ENCODE measurements at places on chromosomes 16 and 17. TPM values are rescaled to one million over a fixed set of nuclear protein-coding genes. Genes with fewer than 3 reads are reported as not detected.

Gene TP53TG3C
- not detected for total RNA-seq

- no peak for DNase-seq
These were observed 23.0 kb downstream of the VAC14 start for GRCh38 chr16:70777973-70778406.

DNA sequence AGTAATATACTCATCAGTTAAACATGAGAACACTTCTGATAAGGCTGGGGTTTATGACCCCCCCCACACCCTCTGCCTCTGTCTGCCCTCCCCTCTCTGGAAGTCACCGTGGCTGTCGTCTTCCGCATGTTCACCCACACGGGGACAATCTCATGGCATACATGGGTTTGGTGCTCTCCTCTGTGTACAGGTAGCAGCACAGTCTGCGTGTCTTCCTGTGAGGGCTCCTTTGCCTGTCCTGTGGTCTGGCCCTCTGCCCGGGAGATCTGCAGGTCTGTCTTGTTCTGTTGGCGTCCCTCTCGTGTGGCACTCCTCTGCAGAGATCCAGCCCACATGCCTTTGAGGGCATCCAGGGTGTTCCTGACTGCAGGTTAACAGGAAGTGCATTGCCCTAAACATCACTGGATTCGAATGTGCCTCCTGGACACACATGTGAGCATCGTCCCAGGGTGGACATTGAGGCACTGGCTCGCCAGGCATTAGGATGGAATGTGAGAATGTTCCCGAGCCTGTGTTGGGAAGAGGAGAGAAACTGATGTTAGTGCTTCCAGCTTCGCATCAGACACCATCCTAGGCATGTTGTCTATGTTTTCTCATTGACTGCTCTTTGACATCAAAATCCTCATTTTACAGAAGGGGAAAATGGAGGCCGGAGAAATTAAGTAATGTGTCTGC is 54.5 kb downstream of the NKD1 start:
- no peak for DNase-seq

Gene OR1F1
- total RNA-seq, result not detected

DNA sequence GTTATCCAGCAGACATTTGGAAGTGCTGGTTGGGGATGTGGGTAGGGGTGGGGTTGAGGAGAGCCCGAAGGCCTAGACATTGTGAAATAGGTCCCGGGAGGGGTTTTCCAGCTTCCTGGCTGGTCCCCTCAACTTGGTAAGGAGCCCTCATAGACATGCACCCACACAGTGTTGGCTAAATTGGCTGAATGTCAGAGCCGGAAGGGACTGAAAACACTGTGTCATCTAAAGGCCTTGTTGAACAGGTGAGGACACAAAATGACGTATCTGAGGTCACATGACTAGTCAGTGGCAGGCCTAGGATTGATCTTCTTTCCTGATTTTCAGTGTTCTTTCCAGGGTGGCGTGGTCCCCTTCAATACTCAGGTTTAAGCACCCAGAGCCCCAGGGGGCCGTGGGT is 27.6 kb downstream of the ITGB3 start:
- DNase-seq, result no peak

Data from aorta (tissue), 5 donors.